ENCODE measurements at places on chromosomes 12 and 14.

DNA sequence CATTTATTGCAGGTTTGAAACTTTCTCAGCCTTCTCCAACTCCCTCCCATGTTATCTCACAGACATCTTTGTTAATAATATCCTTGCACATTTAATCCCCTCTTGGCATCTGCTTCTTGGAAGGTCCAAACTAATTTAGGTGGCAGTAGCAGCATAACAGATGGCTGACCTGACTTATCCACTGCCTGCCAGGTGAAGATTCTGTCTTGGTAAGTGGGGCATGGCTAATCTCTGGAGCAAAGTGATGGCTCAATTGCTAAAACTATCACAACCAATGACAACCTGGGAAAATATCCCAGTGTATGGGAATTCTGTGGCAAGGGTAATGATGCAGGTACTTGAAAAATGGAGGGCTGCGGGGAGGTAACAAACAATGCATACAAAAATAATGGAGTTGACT, 58.2 kb upstream of the ALG10B start:
- DNase-seq = no peak

DNA sequence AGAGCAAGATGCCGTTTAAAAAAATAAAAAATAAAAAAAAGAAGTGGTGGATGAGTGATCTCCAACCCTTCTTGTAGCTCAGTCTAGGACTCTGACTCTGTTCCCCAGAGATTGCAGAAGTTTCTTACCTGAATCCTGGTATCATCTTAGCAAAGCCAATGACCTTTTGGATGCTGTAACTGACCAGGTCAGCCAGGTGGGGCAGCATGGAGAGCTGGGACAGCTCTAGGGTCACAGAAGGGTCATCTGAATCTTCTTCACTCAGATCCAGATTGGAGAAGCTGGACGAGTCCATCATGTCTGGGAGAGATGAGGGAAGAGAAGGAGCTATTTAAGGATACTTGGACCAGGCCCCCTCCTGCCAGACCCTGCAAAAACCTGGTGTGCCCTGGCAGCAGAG, 35.8 kb upstream of the HDAC7 start:
- DNase-seq = no peak

- no peak for DNase-seq
These were observed 9.1 kb upstream of the LDHB start for GRCh38 chr12:21666722-21667121.

DNA sequence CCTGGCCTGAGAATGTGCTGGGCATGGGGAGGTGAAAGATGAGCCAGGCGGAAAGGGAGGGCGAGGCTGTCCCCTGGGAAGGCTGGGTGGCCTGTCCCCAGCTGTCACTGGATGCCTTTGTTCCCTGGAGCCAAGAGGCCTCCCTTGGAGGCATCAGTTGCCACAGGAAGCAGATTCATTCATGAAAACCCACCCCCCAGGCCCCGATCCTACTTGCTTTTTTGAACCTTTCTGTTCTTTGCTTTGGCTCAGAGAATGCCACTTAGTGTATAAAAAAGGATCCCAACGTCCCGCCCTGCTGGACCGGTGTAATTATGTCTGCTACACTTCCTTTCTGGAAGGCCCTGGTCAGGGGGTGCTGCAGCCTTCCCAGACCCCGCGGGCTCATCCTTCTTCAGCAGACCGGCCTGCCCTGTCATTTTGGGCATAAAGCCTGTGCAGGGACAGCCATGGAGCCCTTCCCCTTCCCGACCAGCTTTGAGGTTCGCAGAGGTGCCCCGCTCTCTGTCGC, 220.2 kb downstream of the SLC41A2 start:
- no peak for DNase-seq

DNA sequence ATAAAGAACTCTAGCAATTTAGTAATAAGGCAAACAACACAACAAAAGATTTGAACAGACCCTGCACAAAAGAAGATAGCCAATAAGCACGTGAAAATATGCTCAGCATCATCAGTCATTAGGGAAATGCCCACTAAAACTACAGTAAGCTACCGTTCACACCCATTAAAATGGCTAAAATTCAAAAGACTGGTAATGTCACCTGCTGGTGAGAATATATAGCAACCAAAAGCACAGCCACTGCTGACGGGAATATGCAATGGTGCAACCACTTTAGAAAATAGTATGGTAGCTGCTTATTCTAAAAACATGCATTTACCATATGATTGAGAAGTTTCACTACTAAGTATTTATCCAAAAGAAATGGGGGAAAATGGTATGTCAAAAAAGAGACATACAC, 74.9 kb downstream of the DPF3 start:
- DNase-seq = no peak

DNA sequence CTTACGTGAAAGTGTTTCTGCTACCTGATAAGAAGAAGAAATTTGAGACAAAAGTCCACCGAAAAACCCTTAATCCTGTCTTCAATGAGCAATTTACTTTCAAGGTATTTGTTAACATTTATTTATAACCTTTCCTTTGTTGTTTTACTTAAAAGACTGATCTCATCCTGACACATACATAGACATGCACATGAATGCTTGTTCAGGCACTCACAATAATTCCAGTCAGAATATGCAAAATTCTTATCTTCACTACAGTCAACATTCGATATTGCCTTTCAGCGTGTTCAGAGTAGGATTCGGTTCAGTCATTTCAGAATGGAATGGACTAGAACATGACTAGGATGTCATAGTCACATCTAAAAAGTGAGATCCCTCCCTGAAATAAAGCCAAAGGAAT, 394.6 kb downstream of the PAWR start:
- DNase-seq = no peak

DNA sequence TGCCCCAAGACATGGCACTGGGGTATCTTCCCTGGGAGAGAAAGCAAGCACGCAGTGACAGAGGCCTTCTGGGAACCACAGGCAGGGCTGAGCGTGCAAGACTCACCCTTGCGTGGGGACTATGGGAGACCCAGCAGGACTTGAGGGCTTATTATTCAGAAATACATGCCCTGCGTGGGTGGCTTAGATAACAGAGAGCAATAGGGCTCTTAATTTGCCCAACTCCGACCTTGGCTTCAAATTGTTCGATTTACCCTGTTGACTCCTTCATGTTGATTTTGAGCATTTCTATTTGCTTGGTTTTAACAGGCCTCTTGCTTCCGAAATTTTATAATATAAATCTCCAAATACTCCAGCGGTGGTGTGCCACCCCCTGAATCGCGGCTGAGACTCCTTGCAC, 5.1 kb upstream of the SERPINA1 start:
- no peak for DNase-seq

GRCh38 chr14:73027984-73028383, 1.1 kb upstream of the ZFYVE1 start:
- DNase-seq = no peak

- DNase-seq = no peak
These were observed 39.7 kb downstream of the FMNL3 start for GRCh38 chr12:49667325-49668090.

GRCh38 chr14:50924843-50925242, 19.4 kb downstream of the PYGL start:
- no peak for DNase-seq

DNA sequence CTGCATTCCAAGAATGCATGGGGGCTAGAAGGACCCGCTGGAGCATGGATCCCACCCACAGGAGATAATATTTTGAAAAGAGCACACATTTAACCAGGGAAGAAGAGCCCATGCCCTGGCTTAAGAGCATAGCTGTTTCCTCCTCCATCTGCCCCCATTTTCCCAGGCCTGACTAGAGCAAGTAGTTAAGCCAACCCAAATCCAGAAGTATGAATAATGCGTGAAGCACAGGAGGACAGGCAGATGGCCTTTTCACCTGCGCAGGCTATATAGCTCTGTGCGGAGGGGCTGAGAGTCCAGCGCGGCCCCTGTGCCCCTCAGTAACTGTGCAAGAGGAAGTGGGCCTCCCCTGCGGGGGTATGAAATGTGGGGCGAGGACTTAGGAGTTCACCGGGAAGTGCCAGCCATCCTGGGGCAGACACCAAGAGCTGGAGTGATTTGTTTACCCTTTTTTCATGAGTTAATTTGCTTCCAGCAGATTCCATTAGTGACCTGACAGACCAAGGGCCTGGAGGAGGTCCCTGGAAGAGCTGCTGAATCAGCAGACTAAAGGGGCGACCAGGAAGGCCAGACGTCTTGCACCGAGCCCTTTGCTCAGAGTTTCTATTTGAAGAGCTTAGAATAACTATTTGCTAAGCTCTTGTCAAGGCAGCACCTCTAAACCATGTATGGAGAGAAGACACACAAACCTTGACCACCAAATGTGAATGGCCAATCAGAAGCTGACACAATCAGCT, 37.2 kb downstream of the DPF3 start:
- no peak for DNase-seq

GRCh38 chr14:66359500-66359899, 126.7 kb upstream of the CCDC196 start:
- peak; percentile 40 for DNase-seq

DNA sequence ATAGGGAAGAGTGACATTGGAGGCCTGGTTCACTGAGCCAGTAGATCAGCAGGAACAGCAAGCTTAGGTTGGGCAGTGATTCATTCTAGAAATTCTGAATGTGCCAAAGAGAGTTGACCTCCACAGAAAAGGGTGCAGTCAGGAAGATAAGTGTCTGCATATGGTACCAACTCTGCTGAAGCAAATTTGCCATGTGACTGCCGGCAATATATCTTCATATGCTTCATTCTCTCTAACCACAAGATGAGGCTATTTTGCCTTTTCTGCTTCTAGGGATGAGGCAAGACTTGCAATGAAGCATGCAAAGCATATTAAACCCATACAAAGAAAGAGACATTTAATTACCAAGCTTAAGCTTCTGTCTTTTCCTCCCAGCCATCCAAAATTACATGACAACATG, 13.6 kb downstream of the CCDC198 start:
- no peak for DNase-seq

DNA sequence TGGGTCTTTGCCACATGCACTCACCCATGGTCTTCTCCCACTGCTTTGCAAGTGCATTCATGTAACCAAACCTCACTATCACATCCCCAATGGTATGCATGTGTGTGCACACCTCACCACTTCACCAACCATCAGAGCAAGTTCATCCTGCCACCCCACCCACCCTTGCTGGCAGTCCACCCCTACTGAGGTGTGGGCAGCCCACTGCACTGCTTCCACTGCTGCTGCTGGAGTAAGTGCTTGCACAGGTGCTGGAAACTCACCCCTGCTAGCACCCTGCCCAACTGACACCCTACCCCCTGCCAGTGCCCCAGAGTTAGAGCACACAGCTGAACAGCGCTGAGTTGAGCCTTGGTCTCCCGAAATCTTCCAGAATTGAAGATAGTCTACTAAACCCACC, 46.1 kb upstream of the CLEC14A start:
- DNase-seq = no peak

- DNase-seq = no peak
These were observed 47.8 kb downstream of the HSD17B6 start for GRCh38 chr12:56810918-56811317.

DNA sequence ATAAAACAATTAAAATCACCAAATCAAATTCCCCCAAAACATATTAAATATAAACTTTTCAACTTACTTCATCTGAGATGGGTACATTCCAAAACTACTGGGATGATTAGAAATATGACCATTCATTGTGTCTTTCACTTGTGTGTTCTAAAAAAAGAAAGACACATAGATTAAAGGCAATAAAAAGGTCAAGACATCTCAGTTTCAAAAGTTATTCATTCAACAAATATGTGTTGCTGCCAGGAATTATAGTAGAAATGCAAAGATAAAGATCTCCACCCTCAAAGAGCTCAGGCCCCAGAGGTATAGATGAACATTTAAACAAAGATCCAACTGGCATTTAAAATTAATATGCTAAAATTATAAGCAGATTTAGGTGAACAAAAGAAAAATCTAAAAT, 106.4 kb downstream of the EPS8 start:
- DNase-seq = no peak

DNA sequence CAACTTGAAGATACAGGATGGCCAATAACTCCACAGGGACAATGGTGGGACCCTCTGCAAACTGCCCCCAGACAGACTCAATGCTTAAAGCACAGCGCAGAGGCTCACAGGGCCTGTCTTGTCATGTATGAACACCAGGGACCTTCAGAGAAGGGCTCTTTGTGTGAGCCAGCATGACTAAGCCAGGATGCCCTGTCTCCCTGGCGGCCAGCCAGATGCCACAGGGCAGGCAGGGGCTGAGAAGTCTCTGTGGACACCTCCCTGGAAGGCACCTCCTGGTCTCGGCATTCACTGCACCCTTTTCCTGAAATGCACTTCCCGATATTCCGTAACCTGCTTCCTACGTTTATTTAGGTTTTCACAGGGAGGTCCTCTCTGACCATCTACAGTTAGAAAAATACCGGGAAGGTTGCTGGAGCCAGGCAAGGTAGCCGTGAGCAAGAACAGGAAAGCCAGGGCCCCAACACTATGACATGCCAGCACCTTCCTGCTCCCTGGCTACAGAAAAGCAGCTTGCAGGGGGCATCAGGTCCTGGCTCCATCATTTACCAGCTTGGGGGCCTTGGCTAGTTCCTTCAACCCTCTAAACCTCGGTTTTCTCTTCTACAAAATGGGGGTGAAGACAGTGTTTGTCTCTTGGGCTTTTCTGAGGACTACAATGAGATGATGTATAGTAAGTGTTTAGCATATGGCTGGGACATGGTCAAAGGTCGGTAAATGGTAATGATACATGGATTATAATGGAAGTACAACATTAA, 65.0 kb downstream of the PITPNM2 start:
- DNase-seq = no peak

DNA sequence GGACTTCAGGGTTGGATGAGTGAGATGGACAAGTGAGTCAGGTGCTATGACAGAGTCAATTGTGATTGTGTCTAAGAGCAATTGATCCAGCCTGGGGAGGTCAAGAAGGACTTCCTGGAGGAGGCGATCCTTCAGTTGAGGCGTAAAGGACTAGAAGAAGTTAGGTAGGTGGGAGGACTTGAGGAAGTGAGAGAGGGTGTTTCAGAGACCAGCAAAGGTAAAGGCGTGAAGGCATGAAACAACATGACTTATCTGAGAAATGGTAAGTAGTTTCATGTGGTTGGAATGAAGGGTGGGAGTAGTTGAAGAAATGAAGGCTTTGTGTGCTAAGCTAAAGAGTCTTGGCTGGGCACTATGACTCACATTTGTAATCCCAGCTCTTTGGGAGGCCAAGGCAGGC, 48.9 kb upstream of the PPP1CC start:
- DNase-seq = no peak

DNA sequence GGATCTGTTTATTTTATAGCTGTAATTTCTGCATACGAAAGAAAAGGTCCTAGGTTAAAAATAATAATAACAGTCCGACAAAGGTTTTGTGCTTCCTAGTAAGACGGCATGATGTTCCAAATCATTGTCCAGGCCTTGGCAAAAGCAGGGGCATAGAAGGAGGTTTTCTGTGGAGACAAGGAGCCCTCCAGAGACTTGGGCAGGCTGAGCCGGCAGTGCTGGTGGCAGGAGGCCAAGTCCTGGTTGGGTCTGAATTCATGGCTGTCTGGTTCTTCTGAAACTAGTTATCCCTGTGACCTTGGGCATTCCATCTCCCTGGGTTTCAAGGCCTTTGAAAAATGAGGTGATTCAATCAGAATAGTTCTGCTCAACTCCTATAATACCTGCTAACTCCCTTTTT, 44.0 kb downstream of the KCNK13 start:
- DNase-seq = no peak

DNA sequence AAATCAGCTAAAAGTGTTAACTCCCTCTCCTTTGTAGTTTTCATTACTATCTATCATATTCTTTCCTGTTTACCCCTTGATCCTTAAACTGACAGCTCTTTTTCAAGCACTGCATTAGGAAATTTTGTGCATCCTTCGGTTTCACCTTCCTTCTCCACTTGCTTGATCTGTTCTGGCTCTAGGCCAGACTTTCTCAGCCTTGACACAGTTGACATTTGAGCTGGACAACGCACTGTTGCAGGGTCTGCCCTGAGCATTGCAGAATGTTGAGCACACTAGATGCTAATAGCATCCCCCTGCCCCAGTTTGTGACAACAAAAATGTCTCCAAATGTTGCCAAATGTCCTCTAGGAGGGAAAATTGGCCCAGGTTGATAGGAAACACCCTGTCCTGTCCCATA, 75.4 kb upstream of the KCNJ8 start:
- no peak for DNase-seq

Data from GM10248 (cell line).